ENCODE measurements at places on chromosomes 3 and 15.

DNA sequence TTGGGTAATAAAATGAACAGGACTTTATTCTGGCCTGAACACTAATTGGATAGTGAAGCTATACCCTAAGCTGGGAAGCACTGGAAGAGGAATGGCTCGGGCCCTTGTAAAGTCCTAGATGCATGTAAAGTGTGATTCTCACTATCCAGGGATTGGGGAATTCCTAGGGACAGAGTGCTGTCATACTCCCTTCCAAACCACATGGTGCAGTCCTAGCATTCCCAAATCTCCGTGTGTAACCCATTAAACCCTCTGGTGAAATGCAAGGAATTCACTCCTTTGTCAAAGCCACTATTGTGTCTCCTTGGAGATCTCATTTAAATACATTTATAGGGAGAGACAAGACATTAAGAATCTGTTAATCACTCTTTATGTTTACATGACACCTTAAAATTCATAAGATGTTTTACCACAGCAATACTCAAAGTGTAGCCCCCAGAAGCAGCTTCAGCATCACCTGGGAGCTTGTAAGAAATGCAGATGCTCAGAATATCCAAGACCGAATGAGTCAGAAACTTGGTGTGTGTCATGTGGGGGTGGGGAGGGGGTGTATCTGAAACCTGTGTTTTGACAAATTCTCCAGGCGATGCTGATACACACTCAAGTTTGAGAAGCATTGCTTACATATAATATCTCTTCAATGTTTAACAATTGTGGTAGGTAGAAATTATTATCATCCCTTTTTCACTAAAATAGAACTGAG lies 121.8 kb upstream of the NPHP3 start:
- no peak for DNase-seq

GRCh38 chr3:156371701-156372100 lies 183.2 kb downstream of the SSR3 start:
- DNase-seq, result no peak

- DNase-seq, result no peak
Measured at GRCh38 chr3:136734382-136735070, 17.7 kb downstream of the STAG1 start.

DNA sequence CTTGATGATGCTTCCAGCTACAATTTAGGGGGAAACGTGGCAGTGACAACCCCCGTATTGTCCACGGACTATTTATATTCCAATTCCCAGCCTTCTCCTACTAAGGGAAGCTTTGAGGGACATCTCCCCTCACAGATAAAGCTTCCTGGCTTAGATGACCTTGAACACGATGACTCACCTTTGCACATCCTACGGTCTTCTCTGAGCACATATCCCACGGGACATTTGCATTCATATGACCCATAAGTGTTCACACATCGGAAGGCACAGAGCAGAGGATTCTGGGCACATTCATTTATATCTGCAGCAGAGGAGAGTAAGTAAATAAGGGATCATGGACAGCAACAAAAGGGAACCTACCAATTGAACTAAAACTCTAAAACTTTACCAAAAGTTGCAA lies 101.5 kb downstream of the DUT start:
- no peak for DNase-seq

- DNase-seq, result no peak
Measured at GRCh38 chr3:37174532-37175126, at the start of gene LRRFIP2. Gene LRRFIP2, minus strand, starts transcription at chr3:37174582. Its CDS starts 25,599 bp downstream, at chr3:37148983.

- peak; percentile 73 for DNase-seq
Measured at GRCh38 chr3:187368251-187369088, at the start of gene RTP4. Gene RTP4, plus strand, starts transcription at chr3:187368385. Its CDS starts 57 bp downstream, at chr3:187368442.

DNA sequence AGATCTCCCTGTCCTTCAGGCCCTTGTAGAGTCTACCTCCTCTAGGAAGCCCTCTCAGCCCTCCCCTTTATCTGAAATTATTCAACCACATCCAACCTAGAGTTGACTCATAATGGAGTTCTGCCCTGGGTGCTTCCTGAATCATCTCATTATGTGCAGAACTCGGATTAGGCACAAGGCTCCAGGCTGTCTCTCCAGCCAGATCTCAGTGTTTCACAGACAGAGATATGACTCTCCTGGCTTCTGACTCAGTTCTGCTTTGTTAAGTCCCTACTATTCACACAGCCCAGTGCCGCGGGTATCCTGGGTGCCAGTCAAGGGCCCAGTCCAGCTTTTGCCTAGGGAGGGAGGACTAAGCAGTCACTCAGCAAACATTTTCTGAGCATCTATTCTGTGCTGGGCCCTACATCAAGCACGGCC lies 9.3 kb downstream of the STRA6 start:
- DNase-seq, result no peak

DNA sequence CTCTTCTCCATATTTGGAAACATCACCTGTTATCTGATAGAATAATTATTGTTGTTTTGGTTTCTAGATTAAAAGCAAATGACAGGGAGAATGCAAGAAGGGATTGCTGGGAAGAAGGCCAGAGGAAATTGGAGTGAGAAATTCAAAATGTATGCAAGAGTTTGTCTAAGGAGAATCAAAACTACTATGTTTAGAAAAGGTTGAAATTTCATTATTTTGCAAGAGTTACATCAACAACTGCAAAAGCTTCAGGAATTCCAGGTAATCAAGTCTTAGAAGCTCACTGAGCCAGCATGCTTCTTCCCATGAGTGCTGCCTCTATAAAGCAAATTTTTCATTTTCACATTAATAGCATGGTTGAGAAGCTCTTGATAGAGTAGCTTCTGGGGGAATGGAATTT lies 177.2 kb upstream of the GBE1 start:
- no peak for DNase-seq

GRCh38 chr3:123920383-123920782 lies 36.3 kb upstream of the MYLK start:
- DNase-seq, result no peak

DNA sequence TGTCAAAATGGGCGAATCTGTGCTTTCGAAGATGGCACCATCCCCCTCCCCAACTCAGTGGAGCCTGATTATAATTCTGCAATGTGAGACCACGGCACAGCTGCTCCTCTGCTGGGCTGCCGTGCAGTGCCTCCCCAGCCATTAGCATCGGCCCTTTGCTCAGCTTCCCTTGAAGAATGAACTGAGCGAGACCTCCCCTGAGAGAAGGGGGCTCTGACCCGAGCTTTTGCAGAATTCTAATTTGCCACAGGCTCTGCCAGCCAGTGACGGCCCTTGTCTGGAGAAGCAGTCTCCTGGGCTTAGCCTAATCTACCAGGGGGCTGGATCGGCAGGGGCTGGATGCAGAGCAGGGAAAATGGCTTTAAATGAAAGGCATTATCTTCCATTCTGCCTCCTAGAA lies 57.2 kb downstream of the GLDN start:
- no peak for DNase-seq

DNA sequence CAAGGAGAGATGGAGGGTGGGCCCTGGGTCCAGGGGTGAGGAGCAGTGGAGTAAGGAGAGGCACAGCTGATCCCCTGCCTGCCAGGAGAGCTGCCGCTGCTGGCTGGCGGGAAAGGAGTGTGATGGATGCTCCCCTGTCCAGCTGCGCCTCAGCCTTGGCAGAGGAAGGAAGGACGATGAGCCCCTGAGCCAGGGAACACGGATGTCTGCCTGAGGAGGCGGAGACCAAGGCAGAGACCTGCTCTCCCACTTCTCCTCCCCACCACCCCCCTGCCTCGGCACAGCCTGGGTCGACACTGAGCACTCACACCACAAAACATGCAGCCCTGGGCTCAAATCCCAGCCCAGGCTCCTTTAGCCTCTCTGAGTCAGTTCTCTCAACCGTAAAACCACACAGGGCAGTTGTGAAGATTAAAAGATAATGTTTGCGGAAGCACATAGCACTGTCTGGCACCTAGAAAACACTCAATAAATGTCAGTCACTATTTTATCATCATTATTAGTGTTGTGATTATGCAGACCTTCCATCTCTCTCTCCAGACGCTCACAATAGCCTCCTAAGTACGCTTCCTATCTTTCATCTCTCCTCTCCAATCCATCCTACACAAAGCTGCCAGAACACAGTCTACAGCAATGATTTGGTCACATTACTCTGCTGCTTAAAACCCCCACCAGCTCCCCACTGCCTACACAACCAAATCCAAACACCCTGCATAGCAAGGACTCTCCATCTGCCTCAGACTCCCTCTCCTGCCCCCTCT lies 52.2 kb downstream of the SEMA5B start:
- DNase-seq, result peak; percentile 40

DNA sequence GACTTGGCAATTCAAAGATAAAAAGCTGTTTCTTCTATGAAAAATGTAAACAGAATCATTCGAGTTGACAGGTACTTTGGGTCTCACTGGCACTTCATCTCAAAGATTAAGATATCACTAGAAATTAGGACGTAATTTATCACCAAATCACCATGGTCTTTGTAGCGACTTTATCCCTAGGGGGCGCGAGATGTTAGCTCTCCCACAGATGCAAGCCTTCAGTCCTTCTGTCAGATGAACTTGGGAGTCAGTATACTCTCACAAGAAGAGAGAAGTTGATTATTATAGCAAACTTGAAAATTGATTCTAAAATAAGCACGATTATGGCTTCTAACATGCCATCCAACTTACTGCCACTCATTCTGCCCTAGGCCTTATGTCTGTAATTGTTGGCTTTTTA lies 150.3 kb downstream of the ALCAM start:
- no peak for DNase-seq

DNA sequence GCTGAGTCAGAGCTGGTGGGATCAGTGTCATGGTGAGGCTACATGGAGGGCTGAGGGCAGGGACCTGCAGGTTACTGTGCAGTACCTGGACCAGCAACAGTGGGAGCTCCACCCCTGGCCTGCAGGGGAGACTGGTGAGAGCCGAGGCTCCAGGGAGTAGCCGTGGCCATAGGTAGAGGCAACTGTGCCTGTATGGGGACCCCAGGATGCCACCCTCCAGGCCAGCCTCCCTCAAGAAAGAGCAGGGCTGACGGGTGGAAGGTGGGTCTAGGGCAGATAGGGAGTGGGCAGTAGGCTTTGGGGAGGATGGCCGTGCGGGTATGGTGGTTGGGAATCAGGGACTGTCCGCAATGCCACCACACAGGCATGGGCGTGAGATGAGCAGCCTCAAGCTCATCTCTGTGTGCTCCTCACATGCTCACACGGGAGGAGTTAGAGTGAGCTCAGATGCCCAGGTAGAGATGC lies 35.5 kb downstream of the FBLN2 start:
- no peak for DNase-seq

- DNase-seq, result peak; percentile 57
Measured at GRCh38 chr3:38095669-38096483, 41.1 kb downstream of the ACAA1 start.

DNA sequence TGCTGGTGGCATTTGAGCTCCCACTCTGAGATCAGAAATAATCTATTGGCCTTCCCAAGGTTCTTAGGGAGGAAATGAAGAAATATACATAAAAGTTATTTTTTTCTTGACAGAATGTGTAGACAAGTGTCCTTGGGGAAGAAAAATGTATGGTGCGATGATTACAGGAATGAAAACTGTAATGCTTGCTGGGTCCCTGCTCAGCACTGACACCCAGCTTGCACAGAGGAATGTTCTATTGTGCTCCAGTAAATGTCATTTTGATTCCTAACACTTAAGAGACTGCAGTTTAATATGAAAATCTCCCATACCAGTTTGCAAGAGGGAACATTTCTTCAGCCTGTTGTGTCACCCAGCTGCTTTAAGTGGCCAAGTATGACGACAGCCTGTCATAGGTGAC lies 271.3 kb upstream of the TPM1 start:
- no peak for DNase-seq

GRCh38 chr3:194244167-194244566 lies 107.0 kb downstream of the CPN2 start:
- no peak for DNase-seq

GRCh38 chr15:75030424-75030823 lies 7.0 kb downstream of the PPCDC start:
- DNase-seq, result no peak

DNA sequence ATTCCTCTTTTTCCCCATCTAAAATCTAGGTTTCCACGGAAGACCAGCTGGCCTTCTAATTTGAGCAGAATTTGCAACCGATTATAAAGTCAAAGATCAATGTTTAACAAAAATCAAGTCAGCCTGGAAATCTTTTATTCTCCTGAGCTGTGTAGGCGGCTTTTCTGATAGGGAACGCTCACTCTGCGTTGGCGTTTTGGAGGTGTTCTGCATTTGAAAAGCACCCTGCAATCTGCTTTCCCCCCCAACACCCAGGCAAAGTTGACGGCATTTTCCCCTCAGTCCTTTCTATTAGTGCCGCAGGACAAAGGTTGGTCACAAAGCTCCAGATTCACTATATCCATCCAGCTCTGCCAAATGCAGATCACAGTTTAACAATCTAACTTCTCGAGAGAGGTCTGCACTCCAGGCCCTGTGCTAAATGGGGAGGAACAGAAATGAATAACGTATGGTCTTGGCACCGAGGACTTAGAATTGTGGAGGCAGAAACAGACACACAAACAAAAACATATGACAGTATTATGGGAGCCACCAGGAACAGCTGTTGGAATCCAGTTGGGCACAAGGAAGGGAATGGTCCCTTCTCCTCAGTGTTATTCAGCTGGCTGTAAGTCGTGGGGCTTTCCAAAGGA lies 50.4 kb upstream of the LARS2 start:
- peak; percentile 30 for DNase-seq

DNA sequence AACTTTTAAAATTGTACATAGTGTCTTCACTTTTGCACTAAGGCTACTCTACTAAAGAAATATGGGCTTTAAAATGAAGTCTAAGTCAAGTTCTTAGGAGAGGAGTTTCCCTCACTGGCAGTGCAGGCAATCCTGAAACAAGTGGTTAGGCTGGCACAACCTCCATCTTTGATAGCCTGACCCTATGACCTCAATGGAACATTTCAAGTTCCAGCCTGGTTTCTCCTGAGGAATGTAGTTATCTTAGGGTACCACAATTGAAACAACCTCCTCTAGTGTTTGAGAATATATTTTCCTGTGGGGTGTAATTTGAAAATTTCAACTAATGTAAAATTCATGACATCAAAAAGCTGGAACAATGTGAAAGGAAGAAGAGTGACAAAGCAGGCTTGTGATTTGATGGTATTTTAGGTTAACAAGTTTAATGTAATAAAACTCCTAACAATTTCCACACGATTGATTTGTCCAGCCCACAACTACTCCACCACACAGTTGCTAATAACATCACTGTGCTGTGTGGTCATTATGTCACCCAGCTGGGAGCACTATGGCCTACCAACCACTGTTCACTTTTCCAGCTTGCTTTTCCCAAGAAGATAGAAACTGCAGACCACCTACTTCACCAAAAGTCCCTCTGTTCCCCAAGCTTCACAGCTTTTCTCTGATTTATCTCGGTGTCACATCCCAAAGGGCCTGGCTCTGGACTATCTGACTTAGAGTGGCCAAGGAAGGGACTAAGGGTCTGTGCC lies 1.8 kb downstream of the WWTR1 start:
- no peak for DNase-seq

- no peak for DNase-seq
Measured at GRCh38 chr3:12462159-12462947, 21.9 kb upstream of the TSEN2 start.

Measured in Ammon's horn (tissue), 1 donor.